ENCODE measurements at places on chromosomes 3 and 15.

DNA sequence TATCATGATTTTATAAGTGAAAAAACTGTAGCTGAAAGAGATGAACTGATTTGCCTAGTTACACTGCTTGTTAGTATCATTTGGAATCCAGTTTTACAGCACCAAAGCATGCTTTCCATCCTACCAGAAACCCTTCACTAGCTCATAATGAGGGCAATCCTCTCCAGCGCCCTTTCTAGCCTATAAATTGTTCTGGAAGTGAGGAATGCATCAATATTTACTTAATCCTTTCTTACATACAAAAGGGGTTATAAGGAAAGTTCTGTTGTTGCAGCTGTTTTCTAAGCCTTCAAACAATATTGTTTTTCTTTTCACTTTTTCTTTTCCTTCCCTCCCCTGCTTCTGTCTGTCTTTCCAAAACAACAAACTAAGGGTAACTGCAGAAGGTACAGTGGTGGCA, 11.0 kb upstream of the PCCB start:
- DNase-seq = no peak

GRCh38 chr3:189863031-189863430, 231.8 kb downstream of the TP63 start:
- DNase-seq = no peak

GRCh38 chr3:42419563-42419962, 9.2 kb upstream of the LYZL4 start:
- DNase-seq = no peak

DNA sequence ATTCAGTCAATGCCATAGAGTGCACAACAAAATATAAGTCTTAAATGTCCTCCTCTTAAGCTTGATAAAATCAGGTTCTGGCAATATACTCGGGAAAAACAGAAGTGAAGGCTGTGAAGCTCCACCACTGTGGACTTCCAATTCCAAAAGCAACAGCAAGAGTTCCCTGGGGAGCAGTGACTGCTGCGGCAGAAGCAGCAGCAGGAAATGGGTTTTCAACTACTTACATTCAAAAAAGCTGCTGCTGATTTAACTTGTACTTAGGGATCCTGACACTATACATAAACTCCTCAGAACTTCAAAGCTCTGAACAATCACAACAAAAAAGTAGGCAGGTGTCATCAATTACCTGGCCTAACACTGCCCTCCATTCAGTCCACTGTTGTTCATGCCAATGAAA, 4.7 kb downstream of the CEP152 start:
- DNase-seq = no peak

- DNase-seq = no peak
Observed at GRCh38 chr3:55455915-55456314, 31.2 kb downstream of the WNT5A start.

DNA sequence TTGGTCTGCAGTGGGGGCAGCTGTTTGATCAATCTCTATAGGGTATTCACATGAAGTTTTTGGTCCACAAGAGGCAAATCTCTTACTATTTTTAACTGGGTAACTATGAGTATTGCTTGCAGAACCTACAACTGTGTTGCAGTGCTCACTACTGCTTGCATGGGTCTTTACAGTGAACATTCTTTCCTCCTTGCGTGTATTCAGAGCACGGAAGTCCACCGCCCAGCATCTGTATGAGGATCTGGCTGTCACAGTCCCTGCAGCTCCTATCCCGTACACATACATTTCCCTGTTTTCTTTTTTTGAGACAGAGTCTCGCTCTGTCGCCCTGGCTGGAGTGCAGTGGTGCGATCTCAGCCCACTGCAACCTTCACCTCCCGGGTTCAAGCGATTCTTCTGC, 449.9 kb downstream of the FGF12 start:
- no peak for DNase-seq

- DNase-seq = no peak
Observed at GRCh38 chr3:37138816-37139215, 35.6 kb downstream of the LRRFIP2 start.

- no peak for DNase-seq
Observed at GRCh38 chr3:185874119-185874518, 49.3 kb upstream of the IGF2BP2 start.

GRCh38 chr15:29208352-29208751, 61.3 kb downstream of the NSMCE3 start:
- DNase-seq = peak; percentile 39

GRCh38 chr3:31752305-31753049, 219.8 kb downstream of the STT3B start:
- no peak for DNase-seq

- DNase-seq = peak; percentile 24
Observed at GRCh38 chr15:68389936-68390817, 41.8 kb downstream of the ITGA11 start.

DNA sequence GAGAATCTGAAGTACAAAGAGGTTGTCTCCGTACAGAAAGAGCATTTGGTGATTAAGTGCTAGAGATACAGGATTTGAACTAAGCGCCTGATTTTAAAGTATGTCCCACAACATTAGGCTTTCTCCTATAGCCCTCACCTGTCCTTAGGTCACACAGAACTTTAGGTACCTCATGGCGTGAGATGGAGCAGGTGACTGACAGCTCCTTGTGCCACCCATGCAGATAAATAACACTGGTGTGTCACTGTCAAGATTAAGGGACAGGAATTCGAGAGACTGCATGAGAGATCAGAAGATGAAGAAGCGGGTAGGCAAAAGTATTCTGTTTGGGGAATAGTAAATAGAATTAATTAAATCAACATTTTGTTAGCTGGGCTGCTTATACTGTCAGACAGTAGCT, 1.1 kb downstream of the BLM start:
- DNase-seq = no peak

DNA sequence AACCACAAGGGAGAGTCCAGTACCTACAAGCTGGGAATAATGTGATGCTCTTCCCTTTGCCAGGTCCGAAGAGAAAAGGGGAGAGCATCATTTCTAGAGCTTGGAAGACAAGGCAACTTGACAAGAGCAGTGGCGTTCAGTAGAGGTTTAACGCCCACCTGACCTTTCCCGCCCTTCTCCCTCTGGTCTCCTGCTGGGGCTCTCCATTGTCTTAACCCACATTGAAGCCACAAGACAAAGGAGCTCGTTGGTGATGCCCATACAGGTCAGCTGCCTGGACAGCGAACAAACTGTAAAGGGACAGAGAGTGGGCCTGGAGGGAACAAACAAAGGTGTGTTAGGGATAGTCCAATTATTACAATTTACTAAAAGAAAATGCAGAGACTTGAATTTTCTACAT, 13.1 kb upstream of the DUT start:
- no peak for DNase-seq

DNA sequence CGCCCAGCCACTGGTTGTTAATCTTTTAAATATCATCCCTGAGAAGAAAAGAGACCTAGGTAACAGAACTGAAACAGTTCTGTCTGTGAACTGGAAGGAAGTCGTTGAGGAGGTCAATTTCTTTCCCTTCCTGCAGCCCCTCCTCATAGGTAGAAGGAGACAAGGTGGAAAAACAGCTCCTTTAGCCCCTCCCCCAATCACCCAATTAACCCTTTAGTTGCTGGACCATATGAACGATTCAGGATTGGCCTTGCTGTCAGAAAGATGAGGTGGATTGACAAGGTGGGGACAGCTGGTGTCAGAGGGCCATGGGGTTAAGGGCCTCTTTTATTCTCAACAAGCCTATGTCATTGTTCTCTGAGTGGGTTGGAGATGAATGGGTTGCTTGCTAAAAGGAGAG, 36.0 kb upstream of the ZNF445 start:
- DNase-seq = no peak
